ENCODE measurements at places on chromosomes 11 and 22.

- DNase-seq: no peak
Measured at GRCh38 chr22:25888399-25889054, 146.5 kb downstream of the MYO18B start.

- peak; percentile 52 for DNase-seq
Measured at GRCh38 chr11:115333121-115333520, 171.1 kb downstream of the CADM1 start.

DNA sequence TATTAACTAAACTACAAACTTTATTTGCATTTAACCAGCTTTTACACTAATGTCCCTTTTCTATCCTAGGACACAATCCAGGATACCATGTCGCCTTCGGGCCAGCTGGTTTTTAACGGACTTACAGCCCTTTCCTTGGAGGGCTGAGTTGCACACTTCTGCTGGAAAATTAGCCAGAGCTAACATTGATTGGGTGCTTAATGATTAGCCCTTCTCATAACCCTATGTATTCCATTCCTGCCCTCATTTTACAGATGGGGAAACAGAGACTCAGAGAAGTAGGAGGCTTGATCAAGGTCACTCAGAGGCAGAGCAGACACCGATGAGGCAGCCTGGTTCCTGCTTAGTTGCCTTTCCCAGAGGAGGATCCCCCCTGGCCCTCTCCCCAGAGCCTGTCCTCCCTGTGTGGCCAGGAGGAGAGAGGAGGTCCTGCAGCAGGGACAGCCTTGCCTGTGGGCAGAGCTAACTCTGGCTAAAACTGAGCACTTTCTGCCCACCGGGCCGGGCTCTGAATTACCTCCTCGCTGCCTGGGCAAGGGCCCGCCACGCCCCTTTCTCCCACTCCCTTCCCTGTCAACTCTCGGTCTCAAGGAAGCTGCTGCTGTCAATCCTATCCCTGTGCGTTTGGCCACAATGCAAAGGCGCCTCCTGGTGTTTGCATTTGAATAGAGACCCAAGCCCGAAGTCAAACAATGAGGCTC, 59.6 kb upstream of the PAX6 start:
- peak; percentile 78 for DNase-seq

GRCh38 chr22:38788846-38789245, 5.1 kb downstream of the DNAL4 start:
- DNase-seq: no peak

DNA sequence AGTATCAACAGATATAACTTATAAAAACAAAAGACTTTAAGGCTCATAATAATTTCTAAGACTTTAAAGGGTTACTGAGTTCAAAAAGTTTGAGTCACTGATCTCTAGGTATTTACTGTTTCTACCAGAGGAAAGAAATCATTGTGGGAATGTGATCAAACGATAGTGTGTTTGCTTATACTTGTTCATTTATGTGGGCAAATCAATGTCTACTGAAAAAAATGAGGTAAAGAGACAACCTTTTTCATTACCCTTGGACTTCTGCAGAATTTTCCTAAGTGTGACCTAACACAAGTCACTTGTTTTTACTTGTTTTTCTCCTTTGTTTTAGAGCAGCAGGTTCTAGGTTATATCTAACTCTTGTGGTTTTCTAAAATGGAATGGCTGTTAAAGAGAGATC, 65.4 kb downstream of the PRR5L start:
- DNase-seq: no peak

DNA sequence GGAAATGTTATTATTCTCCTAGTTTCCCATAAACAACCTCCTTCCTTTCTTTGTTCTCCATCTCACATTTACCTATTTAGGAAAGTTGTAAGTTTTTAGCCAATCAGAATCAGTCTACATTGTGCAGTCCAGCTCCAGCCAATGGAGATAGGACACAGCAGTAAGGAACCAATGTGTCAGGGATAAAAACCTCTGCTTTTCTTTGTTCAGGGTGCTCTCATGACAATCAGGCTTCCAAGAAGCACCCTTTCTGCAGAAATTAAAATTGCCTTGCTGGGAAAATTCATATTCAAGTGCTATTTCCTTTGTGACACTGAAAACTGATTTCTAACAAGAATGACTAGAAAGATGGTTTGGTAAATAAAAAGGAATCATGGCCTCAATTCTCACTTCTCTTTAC, 14.6 kb downstream of the SCGB2A1 start:
- DNase-seq: peak; percentile 6

DNA sequence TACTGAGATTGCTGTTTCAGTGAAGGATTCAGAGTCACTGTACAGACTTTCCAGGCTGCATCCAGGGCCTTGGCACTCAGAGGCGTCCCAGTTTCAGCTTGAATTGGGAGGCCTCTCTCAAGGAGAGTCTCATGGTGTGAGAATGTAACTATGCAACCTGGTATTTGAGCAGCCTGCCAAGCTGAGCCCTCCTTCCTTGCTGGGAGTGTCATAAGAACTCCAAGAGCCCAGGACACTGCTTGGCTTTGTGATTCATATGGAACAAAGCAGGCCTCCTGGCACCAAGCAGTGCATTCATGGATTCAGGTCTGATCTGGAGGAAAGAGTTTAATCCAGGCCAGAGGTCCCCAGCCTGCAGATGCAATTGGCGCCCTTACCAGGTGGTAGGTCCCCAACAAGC, 171.7 kb downstream of the DBX1 start:
- DNase-seq: peak; percentile 94

GRCh38 chr22:23035557-23036277, 34.6 kb upstream of the GNAZ start:
- DNase-seq: no peak

DNA sequence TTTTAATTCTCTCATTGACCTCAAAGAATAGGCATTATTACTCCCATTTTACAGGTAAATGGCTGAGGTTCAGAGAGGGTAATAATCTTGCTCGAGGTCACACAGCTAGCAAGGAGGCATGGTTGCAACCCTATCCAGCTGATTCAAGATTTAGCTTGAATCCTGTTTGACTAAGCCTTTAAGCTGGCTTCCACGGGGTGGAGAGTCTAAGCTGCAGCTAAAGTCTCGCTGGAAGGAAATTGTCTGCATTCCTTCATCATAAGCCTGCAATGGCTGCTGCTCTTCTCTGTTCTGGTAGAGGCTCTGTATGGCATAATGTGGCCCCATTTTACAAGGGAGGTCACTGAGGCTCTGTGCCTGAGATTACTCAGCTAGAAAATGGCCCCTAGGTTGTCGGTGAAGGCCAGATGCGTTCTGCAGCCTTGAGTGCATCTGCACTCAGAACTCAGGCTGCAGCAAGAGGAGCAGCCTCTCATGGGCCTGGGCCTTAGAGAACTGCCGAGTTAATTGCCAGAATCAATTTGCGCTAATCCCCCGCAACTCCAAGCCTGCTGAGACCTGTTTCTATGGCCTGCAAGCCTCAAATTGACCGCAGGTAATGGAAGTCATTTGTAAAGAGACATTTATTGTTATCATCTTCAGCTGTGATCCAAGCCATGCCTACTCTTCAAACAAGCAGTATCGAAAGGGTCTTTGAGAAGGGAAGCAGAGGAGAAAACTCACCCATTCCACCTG, 44.1 kb upstream of the SEZ6L start:
- no peak for DNase-seq

DNA sequence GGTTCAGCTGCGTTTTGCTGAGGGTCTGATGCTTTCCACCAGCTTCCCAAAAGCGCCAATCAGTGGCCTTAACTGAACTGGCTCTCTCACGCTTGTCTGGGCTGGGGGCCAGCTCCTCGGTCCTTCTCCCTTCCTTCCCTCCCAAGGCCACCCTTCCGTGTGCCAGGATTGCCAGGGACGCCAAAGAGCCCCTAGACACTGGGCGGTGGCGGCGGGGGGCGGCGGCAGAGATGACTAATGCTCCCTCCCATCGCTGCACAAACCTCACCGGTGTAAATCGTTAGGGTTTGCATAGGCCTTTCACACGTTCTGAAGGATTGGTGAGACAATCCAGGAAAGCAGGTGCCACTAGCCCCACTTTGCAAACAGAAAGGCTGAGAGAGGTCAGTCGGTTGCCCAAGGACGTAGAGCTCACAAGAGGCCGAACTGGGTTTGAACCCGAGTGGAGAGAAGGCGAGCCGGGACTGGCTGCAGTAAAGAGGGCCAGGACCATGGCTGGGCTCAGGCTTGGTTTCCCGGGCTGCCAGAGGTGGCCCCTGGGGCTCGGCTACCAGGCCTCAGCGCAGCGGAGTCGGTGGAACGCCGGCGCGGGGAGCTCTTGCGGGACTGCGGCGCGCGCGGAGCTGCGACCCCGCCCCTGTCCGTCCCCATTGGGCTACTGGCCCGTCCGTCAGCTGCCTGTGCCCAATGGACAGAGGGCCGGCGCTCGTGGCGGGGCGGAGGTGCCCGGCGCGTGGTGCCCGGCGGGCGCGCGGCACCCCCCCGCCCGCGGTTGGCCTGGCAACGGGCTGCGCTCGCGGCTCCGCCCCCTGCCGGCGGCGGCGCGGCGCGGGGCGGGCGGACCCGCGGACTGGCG, 589 bp upstream of the GNAZ start:
- DNase-seq: peak; percentile 97

DNA sequence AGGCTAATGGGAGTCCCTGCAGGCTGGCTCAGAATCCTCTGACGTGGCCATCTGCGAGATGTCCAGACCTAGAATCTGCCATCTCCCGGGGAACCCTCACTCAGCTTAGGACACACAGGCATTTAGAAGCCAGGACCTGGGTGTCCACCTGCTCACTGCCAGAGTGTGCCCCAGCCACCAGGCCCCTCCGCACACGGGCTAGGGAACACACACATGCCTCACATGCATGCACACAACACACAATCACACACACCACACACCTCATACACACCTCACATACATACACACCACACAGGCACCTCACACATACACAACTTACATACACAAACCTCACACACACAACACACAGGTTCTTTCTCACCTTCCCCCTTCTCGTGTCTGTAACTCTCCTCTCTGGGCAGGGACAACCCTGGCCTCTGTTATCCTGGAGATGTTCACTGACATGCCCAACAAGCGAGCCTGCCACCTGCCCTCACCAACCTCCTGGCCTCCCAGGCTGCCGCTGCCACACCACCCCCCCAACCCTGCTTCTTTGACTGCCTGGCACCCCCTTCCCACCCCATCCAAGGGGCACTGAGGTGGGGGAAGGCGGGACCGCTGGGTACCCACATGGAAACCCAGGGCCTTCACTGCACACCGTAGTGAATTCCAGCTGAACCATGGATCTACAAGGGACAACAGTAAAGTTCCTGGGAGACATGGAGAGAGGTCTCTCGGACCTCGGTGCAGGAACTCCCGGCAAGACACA, 38.1 kb downstream of the GNB1L start:
- no peak for DNase-seq

DNA sequence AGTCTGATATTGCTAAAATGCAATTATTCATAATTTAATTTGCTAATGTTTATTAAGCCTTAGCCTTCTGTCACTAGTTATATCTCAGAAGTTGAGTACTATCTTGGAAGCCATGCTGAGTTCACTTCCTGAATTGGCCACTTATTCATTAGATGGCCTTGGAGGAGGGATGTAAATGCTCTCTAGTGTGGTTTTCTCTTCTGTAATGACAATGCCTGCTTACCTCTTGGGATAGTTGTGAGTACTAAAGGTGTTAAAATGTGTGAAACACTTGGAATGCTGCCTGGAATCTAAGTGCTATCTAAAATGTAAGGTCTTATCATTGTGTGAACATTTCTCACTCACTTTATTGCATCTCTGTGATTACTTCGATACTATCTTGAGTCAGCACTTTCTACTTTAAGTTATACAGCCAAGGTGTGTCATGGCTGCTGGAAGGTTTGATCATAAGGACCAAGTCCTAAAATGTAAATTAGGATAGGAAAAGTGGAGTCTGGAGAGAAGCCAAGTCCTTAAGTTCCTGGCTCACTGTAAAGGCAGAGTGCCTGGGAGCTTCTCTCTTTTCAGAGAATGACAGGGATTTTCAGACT, 12.4 kb downstream of the GLYATL2 start:
- no peak for DNase-seq

DNA sequence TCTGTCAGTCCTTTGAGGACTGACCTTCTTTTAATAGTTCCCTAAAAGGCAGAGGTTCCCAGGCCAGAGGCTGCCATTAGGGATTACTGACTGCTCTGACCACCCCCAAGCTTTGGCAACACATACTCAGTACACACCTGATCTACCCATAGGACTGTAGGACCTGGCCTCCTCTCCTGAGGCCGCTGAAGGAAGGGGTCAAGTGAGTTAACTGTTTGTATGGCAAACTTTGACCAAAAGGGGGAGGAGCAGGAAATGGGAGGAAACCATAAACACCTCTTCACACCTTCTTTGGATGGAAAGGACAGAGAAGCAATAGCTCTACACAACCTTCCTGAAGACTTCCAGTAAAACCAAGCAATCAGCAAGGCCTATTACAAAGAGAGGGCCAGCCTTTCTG, 104.0 kb downstream of the APOL5 start:
- DNase-seq: no peak

DNA sequence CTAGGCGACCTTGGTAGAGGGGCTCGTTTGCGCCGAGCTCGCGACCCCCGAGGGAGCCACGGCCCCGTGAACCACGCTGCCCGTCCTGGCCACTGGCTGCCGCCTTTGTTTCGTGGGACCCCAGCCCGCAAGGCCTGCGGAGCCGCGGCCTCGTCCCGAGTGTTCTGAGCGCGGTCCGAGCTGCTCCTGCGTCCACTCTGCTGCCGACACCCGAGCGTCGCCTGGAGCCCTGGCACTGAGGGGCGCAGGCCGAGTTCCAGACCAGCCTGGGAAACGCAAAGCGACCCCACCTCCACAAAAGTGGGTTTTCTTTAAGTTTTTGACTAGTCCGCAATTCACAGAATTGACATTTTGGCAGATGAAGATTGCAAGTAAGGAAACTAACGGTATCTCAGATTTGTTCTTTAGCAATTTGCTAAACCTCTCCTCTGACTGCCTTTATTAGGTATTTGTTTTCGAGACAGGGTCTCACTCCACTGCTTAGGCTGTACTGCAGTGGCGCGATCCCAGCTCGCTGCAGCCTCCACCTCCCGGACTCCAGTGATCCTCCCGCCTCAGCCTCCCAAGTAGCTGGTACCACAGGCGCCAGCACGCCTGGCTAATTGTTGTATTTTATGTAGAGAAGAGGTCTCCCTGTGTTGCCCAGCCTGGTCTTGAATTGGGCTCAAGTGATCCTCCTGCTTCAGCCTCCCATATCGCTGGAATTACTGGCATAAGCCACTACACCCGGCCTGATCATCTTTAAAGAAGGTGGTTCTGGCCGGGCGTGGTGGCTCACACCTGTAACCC, 879 bp upstream of the RNH1 start:
- DNase-seq: peak; percentile 58

DNA sequence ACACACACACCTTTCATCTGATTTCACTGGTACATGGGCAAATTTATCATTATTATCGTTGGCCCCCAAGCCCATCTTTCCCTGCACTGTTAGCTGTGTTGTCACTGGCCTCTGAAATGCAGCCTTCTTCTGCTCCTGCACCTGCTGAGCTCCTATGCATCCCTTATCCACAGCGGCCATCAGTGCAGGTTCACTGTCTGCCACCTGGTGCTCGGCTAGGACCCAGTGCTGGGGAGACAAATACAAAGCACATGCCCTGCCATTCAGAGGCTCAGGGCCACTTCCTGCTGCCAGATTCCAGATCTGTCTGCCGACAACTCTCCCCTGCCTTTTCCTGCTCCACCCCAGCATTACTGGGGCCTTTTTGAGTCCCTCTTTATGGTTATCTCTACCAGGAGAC, 1205.4 kb downstream of the TBC1D22A start:
- no peak for DNase-seq

Measured in astrocyte of the hippocampus (primary cell).